ENCODE measurements at places on chromosomes 2 and 18.
A peak's percentile ranks its signal among the peaks of the same experiment; 100 is the strongest.

- DNase-seq: no peak
These were observed 804.3 kb downstream of the DCDC2C start for GRCh38 chr2:4507661-4508060.

DNA sequence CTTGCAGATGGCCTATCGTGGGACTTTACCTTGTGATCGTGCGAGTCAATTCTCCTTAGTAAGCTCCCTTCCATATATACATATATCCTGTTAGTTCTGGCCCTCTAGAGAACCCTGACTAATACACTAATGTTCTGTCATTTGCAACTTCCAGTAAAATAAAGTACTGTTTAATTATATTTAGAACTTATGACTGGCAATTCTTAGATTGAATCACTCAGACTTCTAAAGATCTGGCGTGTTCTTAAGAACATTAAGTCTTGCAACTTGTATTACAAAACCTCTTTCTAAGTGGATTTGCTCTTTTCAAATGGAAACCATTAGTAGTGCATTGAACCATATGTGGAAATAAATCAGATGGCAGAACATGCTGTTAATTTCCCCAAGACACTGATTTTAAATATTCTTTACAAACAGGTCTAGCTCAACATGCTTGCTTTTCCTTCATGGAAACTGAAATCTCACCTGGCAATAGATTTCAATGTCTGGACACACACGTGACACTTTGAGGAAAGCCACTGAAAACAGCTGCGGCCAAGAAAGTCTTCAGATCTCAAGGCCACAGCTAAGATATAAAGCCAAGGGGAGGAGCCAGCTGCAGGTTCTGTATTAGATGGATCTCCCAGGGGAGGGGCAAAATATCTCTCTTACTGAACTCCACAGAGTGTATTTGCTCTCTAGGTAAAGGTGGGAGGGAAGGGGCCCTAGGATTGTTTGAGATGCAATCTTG lies 50.6 kb downstream of the PMAIP1 start:
- DNase-seq: no peak

DNA sequence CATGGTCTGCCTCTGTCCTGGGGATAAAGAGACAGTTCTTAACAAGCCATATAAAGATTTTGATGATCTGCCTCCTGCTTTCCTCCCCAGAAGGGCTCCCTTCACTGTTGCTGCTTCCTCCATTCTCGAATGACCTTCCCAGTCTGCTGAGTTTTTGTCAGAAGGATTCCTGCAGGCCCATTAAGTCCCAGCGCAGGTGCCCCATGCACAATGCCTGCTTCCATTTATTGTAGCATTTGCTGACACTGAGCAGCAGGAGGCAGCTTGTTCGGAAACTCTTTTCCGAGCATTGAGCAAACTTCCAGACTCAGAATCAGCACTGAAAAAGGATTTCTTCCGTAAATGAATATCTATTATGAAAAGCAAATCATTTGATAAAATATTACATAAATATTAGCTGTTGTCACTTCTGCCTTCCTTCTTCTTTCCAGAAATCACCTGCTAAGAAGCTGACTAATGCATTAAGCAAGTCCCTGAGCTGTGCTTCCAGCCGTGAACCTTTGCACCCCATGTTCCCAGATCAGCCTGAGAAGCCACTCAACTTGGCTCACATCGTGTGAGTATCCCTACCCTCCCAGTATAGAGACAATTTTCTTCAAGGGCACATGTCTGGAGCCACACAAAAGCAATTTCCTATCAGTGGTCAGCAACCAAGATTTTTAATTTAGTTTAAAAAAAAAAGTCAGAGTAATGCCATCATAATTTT lies 110.4 kb downstream of the DTNA start:
- DNase-seq: no peak

GRCh38 chr18:58174285-58174684 lies 130.3 kb downstream of the NEDD4L start:
- DNase-seq: no peak

DNA sequence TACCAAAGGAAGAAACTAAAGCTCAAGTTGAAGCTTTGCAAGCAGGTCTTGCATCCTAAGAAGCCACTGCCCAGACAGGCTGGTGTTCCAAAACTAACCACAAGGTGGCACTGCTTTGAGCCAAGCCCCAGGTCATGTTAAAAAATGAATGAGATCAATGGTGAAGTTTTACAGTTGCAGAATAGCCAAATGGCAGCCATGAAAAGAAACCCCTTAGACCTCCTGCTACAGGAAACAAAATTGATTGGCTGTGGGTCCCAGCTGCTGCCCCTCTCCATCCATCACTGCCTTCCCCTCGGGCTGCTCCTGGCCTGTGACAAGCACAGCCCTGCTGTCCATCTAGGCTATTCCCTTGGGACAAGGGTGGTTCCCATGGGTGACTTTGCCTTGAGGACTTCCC lies 20.7 kb upstream of the MREG start:
- DNase-seq: peak; percentile 73

GRCh38 chr18:21115519-21116411 lies 4.2 kb upstream of the ROCK1 start:
- no peak for DNase-seq

- DNase-seq: no peak
These were observed 142.6 kb downstream of the RTN4 start for GRCh38 chr2:54907663-54908062.

- no peak for DNase-seq
These were observed 80.2 kb downstream of the COL6A3 start for GRCh38 chr2:237333748-237334147.

- no peak for DNase-seq
These were observed 30.9 kb upstream of the EGR4 start for GRCh38 chr2:73324126-73324725.

GRCh38 chr2:149002891-149003740 lies 35.4 kb upstream of the LYPD6B start:
- DNase-seq: no peak

GRCh38 chr2:237190966-237191713 lies 105.5 kb downstream of the COPS8 start:
- no peak for DNase-seq

DNA sequence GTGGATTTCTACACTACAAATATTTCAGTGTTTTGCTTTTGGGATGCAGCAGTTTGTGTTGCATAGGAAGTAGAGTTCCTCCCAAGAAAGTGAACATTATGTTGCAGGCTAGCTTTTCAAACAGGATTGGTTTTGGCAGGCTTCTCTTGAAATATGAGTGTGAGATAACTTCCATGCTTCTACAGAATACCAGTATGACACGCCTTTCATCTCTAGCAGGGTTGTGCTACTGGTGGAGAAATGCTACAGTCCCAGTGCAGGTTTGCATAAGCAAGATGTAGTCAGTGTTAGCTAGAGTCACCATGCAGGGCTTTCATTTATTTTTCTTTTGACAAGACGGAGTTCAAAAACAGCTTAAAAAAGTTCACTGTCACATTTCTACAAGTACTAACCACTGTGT lies 17.1 kb upstream of the CAVIN2 start:
- DNase-seq: no peak

DNA sequence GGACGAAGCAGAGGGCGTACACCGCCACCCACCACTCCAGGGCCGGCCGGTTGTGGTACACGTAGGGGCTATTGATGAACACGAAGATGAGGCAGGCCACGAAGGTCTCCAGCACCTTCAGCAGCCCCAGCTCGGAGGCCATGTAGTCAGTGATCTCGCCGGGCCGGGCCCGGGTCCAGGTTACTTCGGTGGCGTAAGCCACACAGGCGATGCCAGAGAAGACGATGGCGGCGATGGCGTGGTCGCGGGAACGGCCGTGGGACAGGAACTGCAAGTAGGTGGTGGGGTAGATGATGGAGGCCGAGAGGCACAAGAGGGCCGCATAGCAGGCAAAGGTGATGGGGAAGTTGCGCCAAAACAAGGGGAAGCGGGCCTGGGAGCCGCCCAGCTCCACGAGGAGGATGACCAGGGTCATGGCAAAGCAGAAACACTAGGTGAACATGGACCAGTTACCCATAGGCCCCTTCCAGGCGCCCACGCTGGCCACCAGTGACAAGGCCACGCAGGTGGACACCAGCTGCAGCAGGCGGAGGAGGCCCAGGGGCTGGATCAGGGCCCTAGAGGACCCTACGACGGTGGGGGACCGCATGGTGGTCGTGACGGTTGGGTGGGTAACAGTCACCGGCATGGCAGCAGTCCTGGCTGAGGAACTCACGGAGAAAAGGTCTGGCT lies 128.4 kb upstream of the FAM98A start:
- DNase-seq: no peak

DNA sequence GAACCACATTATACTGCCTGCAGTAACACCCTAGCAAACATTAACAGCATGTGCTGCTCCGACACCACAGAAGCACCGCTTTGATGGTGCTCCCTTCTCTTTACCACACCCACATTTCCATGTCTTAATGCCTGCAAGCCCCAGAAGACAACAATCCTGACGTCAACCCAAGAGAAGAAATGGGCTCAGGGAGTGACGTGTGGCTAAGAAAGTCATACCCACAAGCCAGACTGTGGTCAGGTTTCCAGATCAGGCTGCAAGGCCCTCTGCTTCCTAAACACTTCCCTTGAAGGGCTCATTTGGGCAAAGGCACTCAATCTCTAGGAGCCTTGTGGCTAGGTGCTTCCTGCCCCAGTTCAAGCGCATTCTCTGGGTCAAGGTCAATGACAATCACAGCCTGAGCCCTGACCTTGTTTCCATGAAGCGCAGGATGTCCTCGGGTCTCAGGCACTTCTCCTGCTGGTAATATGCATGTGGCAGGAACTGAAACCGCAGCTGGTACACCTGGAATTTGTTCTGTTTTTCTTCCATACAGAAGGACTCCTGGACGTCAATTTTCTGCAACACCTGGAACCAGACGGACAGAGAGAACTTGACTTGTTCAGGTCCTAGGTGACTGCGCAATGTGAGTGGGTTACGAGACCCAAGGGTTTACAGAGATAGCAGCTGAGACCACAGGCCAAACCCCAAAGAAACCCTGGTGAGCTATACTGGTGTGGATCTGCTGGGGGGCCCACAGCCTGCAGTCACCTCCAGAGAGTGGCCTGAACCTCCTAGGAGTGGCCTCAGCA lies 67.2 kb downstream of the POLR1A start:
- peak; percentile 45 for DNase-seq

- no peak for DNase-seq
These were observed 153.7 kb upstream of the VRK2 start for GRCh38 chr2:57892920-57893319.

- peak; percentile 21 for DNase-seq
These were observed 300.1 kb upstream of the TRIB2 start for GRCh38 chr2:12416600-12416999.

GRCh38 chr18:43526426-43527145 lies 249.3 kb upstream of the SYT4 start:
- DNase-seq: no peak

DNA sequence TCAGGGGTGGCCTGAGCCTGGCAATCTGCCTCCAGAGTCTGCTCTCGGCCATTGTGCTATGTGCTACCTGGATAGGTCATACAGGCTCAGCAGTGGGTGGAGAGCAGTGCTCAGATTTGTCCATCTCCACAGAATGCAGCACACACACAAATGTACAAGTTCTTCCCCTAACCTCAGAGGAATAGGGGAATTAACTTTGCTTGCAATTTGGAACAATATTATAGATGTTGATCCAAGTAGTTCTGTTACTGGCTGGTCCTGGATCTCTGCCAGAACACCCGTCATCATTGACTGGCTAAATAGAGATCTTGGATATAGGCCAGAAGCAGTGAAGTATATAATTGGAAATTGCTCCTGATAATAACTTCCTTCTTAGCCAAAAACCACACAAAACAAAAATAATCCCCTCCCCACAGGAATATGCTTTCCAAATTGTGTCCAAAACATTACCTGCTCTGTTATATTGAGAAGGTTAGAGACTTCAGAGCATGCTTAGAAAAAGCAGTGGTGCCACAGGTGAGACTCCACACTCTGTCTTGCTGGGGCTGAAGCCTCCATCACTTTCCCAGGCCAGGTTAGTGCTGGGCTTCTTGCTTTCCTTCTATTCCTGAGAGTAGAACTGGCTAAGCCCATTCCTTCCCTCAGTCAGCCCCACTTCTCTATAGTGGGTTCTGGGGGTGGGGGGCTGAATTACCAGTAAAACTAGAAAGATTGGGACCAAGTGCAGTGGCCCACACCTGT lies 38.8 kb downstream of the NCAPH start:
- DNase-seq: no peak

DNA sequence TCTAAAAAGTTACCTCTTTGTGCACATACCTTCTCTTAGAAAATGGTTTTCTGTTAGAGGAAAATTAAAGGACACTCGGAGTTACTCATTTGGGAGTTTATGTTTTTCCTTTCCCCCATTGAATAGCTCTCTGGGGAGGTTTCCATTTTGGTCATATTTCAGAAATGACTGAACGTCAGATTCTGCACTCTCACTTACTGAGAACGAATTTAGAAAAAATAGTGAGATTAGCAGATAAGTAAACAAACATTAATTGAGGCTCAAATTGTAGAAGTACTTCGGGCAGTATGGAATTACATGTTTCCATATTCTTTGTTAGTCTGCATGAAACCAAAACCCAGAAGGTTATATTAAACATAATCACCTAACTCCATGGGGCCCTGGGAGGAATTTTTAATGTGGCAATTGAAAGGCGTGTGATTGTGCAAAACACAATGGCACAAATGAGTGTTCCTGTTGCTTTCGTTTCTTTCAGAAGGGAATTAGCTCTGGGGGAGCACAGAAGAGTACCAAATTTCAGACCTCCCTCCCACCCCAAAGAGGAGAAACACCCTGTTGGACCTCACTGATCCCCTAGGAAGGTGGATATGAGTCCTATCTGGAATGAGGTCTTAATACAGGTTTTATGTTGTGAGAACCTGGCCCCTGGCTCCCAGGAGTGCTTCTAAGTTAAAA lies 212.3 kb downstream of the BCL2 start:
- no peak for DNase-seq

DNA sequence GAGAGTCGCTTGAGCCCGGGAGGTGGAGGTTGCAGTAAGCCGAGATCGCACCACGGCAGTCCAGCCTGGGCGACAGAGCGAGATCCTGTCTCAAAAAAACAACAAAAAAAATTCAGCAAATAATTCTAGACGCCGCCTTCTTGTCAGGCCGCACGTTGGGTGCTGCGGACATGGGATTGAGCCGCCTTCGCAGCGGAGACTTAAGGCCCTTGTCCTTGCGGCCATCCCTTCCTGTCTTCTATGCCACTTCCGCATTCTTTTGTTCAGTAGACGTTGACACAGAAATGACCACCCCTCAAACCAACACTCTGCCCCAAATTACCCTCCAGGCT lies 15.8 kb downstream of the PTPN18 start:
- no peak for DNase-seq

- no peak for DNase-seq
These were observed 29.4 kb upstream of the ANKRD62 start for GRCh38 chr18:12064086-12064763.

DNA sequence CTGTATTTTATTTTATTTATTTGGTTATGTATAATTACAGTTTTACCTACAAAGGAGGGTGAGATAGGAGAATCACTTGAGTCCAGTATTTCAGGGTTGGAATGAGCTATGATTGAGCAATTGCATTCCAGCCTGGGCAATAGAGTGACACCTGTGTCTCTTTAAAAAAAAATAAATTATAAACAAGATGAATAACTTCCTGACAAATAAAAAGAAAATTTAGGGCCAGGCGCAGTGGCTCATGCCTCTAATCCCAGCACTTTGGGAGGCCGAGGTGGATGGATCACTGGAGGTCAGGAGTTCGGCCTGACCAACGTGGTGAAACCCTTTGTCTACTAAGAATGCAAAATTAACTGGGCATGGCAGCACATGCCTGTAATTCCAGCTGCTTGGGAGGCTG lies 17.3 kb downstream of the MTA3 start:
- no peak for DNase-seq
